Fibroblast of skin of scalp (primary cell): ENCODE measurements at places on chromosomes 2 and 18.

GRCh38 chr18:37403100-37403781, 162.4 kb downstream of the CELF4 start:
- peak; percentile 95 for DNase-seq

- no peak for DNase-seq
Observed at GRCh38 chr2:127622561-127623387, 23.2 kb upstream of the GPR17 start.

GRCh38 chr2:108938077-108938710, 50.8 kb downstream of the EDAR start:
- DNase-seq, result no peak

GRCh38 chr2:100606726-100607343, 44.0 kb downstream of the PDCL3 start:
- DNase-seq, result peak; percentile 36

GRCh38 chr2:9401059-9401547, 22.2 kb downstream of the ITGB1BP1 start:
- no peak for DNase-seq

- no peak for DNase-seq
Observed at GRCh38 chr2:1502891-1503304, 89.6 kb downstream of the TPO start.

GRCh38 chr18:24656050-24656449, 195.6 kb downstream of the HRH4 start:
- DNase-seq, result no peak

GRCh38 chr2:166768393-166769123, 119.7 kb upstream of the XIRP2 start:
- no peak for DNase-seq

DNA sequence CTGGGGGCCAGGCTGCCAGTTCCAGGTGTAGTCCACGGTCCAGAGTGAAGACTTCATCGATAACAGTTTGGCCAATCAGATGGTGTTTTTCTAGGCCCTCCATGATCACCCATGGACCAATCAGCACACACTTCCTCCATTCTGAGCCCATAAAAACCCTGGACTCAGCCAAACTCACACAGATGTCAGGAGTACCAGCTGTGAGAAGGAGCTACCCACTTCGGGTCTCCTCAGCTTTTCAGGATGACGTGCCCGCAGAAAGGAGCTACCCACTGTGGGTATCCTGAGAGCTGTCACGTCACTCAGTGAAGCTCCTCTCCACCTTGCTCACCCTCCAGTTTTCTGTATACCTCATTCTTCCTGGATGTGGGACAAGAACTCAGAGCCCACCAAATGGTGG, 210.0 kb upstream of the RASGRP3 start:
- DNase-seq, result no peak

DNA sequence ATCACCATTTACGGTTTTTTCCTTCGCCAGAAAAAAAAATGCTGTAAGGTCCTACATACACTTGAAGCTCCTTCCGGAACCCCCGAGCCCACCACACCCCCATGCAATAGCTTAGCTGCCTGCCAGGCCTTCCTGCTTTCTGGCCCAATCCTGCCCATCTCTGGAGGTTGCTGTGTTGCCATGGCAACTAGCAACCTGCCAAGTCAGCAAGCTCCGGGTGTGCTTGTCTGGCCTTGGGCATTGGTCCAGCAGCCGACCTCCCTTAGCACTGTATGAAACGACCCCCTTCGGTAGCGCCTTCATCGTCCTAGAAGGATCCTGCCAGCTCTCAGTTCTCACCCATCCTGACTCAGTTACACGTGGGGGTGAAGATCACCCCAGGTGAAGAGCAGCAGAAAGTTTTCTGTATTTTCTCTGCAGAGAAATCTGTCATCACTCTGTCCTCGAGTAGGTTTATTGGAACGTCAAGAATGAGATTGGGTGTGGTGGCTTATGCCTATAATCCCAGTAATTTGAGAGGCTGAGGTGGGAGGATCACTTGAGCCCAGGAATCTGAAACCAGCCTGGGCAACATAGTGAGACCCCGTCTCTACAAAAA, 47.4 kb upstream of the MTCL1 start:
- DNase-seq, result peak; percentile 70

DNA sequence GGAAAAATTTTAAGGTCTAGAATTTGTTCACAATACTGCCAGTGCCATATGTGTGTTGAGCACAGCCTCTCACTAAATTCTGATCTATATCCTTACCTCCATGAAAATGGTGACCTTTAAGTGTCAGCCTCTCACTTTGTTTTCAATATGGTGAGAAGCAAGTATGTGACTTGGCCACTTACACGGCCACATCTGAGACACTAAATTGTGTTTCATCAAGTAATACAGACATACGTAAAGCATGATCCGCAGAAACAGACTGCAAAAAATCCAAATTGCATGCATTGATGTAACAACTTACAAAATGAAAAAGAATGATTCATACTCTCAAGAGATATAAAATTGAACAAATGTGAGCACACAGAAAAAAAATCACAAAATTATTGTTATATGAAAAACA, 55.2 kb upstream of the UGP2 start:
- DNase-seq, result no peak

DNA sequence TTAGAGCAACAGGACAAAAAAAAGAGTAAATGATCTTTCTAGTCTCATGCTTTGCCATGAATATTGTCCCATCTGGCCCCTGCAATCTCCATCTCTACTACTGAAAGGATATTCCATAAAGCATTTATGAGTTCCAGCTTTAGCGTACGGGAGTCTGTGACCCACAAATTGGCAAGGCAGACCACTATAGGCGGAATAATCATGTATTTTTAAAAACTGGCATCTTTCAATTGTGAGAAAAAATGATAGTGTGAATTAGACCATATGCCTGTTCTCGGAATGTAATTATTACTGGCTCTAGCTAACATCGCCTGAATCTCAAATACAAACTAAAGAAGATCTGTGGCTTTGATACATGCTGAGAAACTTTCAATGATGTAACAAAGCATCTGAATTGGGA, 738.1 kb upstream of the NXPH2 start:
- no peak for DNase-seq

DNA sequence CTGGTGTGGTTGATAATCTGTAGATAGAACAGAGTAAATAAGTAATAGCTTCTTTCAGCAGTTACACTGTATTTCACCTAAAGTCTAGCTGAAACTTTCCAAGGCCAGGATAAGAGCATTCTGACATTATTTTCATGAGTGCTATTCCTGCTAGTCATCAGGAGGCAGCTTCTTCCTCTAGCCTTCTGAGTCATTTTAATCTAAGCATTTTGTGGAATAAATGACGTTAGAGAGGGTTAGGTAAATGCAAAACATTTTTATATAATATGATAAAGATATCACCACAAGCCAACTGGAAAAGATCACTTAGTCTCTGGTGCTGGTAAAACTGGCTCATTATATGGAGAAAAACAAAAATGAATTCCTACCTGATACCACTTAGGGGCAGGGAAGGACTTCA, 138.5 kb downstream of the MEP1B start:
- DNase-seq, result peak; percentile 50

- no peak for DNase-seq
Observed at GRCh38 chr2:17846676-17847075, 30.4 kb downstream of the MSGN1 start.

DNA sequence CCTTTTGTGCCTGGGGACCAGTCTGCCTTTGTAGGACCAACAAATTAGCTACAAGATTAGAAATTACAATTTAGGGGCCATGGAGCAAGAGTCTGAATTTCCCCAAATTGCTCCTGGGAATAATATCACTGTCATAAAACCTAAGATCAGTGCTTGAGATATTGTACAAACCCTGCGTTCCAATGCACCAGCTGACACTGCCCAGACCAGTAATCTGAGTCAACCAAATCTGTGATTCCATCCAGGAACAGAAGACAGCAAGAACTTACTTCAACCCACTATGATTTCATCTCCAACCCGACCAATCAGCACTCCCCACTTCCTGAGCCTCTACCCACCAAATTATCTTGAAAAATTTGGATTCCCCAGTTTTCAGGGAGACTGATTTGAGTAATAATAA, 1305.0 kb upstream of the NRXN1 start:
- no peak for DNase-seq

GRCh38 chr2:241390301-241391206, 34.5 kb downstream of the FARP2 start:
- DNase-seq, result no peak

DNA sequence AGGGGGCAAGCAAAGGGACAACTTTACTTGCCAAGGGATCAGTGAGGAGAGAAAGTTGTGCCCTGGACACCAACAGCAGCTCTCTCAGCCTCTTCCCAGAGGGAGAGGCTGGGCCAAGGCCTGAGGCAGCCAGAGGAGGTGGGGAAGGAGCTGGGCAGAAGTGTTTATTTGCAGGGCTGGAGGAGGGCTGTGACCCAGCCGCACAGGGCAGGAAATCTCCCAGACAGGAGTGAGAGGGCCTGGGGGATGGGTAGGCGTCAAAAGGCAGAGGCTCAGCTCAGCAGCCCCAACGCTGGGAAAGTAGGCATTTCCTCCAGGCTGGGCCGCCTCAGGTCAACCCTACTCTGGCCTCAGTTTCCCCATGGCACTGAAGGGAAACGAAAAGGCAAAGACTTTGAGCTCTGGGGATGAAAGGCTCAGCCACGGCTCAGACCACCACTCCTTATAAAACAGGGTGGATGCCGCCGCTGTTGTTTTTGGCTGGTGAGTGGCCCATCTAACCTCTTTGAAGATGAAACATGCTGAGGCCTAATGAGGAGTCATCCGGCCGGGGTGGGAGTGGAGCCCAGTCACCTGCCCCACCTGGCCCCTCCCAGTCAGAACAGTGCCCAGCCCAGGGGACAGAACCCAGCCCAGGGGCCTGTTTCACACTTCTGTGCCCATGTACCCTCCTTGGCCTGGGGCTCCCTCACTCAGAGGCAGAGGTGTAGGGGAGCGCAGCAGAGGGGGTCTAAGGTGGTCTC, 21.9 kb upstream of the SEMA4C start:
- peak; percentile 27 for DNase-seq

DNA sequence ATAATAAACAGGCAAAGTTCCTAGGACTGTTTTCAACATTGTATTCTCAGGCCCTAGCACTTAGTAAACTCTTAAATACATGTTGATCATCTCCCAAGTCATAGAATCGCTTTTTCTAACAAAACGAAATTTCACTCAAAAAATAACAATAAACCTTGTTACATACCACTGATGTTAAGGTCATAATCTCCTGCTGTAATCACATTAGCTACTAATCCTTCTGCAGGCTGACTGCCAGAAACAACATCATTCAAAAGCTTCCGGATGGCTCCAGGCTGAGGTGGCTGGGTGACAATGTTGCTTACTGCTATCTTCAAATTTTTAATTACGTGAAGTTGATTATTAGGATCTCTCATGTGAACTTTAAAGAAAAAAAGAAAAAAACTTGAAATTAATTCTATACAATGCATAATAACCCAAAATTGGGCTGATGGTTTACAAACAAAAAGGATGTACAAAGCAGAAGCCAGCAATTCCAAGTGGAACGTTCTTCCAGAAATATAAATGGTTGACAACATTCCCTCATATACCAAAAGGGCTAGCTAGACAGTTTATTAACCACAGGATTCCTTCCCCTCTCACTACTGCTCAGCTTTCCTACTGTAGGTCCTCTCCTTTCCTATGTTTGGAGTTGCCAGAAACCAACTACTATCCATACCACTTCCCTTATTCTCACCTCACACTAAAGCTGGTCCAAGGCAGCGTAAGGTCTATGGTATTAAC, 11.6 kb downstream of the TRAPPC8 start:
- peak; percentile 1 for DNase-seq

DNA sequence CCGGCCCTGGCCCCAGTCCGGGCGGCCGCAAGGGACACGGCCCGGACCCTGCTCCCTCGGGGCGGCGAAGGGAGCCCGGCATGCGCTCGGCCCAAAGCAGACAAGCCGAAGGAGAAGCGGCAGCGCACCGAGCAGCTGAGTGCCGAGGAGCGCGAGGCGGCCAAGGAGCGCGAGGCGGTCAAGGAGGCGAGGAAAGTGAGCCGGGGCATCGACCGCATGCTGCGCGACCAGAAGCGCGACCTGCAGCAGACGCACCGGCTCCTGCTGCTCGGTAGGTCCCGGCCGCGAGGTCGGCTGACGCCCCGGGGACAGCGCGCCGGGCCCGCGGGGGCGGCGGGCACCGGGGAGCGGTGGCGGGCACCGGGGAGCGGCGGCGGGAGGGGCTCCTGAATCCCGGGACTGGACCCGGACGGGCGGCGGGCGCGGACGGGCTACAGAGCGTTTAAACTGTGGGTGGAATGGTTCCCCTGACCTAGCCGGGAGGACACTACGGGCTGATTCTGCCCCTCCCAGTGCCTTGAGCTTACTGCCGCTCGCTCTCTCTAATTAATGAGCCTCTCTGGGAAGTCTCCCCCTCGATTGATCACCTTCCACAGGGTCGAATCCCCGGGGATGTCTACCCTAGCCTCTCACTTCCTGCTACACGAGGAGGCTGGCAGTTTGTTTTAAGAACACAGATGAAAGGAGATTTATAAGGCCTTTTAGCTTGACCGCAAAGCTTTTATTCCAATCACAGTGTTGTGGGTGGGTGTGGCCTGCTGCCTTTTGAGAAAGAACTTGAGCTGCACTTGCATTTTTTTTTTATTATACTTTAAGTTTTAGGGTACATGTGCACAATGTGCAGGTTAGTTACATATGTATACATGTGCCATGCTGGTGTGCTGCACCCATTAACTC, 853 bp downstream of the GNAL start:
- peak; percentile 33 for DNase-seq

DNA sequence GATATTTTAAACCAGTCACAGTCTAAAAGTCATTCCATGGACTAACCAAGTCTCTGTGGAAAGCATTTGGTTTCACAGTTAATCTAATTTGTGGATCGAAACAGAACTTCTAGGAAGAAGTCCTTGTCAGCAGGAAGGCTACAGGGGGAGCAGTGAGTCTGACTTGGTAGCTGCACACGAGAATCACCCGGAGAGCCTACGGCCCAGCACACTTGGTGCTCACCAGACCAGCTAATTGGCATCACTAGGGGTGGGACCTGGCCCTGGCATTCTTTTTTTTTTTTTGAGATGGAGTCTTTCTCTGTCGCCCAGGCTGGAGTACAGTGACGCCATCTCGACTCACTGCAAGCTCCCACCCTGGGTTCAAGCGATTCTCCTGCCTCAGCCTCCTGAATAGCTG, 97.7 kb downstream of the ZNF532 start:
- no peak for DNase-seq

DNA sequence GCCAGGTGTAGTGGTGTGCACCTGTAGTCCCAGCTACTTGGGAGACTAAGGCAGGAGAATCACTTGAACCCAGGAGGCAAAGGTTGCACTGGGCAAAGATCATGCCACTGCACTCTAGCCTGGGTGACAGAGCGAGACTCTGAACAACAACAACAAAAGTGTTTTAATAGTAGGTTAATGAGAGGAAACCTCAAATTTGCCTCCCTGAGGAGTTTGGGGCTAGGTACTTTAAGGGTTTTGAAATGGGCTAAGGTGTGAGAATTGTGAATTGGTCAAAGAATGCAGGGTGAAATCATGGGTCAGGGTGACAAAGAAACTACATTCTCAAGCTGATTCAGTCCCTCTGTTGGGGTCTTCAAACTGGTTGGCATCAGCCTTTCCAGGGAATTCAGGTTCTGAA, 60.7 kb upstream of the BOD1L2 start:
- DNase-seq, result no peak

DNA sequence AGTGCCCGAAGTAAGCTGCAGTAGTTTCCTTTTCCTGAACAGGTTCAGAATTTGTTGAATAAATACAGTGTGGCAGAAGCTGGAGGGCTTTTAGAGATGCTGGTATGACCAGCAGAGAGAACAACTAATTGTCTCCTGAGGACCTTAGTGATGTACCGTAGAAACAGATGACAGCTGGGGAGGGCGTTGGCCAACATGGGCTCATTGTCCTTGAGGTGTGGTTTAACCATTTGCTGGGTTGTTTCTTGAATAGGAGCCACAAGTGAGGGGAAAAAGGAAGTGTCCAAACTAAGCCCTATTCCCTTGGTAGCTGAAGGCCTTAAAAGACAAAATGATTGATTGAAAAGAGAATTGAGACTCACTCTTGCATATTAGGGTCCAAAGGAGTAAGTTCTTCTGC, 11.7 kb upstream of the FAM228A start:
- DNase-seq, result no peak
